ENCODE measurements at places on chromosomes 6 and 20.

GRCh38 chr6:90127595-90127994, 169.0 kb downstream of the BACH2 start:
- no peak for DNase-seq

DNA sequence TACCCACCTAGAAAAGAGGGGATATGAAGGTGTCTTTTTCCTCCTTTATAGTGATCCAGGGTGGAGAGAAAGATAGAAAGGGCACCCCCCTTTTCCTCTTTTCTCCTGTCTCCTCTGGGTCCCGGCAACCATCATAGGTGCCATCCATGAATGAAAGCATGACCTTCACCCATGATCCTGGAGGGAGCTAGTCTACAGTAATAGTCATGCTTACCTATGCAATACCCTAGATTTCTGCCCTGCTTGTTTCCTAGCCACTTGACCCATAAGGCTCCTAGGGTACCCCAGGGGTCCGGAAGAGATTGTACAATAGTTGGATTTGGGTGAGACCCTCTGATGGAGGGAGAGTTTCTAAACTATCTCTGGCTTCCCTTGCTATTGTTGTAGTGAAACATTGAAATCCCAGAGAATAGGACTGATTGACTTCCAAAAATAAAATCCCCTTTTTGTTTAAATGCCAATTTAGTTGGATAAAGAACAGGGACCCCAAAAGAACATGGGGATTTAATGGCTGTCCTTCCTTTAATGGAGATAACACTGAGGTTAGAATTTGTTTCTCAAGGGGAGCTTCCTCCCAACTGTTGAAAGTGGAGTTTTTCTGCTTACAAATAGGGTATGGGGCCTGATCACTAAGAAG, 366.8 kb upstream of the KHDRBS2 start:
- DNase-seq: no peak

DNA sequence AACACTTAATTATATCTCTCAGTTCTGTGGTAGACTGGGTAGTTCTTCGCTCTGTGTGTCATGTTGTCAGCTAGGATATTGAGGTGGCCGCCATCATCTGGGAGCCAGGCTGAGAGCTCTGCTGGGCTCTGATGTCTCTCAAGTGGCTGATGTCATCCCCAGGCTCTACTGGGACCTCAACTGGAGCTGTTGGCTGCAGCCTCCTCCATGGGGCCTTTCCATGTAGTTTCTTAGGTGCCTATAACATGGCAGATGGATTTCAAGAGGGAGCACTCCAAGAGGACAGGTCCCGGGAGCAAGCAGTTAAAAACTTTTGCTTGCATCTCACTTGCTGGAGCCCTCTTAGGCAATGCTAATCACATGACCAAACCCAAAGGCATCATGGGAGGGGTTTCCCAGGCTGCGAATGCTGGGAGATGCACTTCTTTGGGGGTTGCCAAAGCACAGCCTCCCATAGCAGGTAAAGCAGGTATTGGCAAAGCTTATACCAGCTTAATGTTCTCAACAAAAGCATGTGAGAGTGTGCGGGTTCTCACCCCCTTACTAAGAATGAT, 129.8 kb downstream of the TMEM242 start:
- DNase-seq: no peak

GRCh38 chr6:96542702-96543101, 20.2 kb upstream of the FHL5 start:
- no peak for DNase-seq

GRCh38 chr20:4813863-4814695, 92.4 kb downstream of the PRND start:
- no peak for DNase-seq

DNA sequence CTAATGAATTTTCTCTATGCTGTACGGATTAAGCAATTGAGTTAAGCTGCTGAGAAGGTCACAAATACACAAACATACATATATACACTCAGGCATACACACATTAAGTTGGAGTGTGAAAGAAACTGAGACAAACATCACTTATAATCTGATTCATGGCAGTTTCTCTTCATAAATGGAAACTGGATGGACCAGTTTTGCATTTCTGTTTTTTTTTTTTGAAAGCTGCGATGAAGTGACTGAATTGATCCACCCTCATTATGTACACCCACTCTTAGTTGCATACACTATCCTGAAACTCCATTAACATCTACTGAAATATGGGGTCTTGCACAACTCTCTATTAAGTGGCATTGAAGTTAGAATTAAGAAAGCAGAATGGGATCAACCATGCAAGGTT, 32.9 kb upstream of the TENT5A start:
- DNase-seq: no peak

DNA sequence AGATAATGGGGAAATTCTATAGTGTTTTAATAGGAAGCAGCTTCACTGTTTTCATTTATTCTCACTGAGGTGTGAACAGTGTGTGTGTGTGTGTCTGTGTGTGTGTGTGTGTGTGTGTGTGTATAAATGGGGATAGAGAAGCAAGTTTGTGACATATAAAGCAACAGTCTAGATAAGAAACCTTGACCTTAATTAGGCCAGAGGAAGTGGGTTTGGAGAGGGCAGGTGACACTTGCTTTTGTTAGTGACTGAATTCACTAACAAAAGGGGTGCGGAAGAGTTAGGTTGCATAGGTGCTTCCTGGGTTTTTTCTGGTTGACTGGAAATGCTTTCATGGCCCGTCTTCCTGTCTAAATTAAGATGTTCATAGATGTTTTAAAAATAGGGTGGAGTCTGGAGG, 515.7 kb upstream of the FLRT3 start:
- no peak for DNase-seq

DNA sequence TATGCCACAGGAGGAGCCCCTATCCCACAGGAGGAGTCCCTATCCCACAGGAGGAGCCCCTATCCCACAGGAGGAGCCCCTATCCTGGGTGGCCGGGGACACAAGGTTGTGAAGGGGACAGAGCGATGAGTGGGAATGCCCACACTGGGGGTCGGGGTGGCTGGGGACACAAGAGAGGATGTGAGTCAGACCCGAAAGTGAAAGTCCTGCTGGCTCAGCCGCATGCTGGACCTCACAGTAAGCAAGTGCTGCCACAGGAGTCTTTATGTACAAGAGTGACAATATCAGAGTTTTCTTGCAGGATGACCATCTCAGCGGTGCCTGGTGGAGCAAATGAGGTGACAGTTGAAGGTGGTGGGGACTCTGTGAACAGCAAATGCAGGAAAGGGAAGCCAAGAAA, 93.7 kb downstream of the PSMB1 start:
- DNase-seq: peak; percentile 48

DNA sequence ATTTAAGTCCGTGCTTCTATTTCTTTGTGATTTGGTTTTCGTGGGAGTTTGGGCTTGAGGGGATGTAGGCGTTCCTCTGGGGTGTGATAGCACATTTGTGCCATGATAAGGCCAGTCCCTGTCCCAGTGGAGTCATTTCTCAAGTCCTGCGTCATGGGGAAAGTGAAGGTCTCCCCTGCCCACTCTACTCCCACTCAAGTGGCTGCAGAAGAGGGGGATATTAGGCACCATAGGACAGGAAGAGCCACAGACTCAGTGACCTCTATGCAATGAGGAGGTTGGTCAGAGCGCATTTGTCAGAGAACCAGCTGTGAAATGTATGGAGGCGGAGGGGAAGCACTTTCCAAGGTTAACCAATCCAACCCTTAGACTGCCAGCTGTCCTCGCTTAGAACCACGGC, 51.9 kb upstream of the EDN1 start:
- peak; percentile 51 for DNase-seq

DNA sequence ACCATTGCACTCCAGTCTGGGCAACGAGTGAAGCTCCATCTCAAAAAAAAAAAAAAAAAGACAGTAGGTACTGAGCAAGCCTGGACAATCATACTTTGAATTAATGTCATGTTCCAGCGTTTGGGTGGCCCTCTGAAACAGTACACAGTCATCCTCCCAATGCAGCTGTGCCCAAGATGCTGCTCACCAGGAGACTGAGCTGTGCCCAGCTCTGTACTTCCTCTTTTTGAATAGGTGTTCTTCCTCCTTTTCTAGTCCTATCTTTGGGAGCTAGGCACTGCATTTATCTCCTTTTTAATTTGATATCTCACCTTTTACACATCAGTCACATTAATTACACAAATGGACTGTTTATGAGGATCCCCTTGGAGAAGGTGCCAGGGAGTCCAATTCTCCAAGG, 101.5 kb downstream of the RPP40 start:
- DNase-seq: no peak

DNA sequence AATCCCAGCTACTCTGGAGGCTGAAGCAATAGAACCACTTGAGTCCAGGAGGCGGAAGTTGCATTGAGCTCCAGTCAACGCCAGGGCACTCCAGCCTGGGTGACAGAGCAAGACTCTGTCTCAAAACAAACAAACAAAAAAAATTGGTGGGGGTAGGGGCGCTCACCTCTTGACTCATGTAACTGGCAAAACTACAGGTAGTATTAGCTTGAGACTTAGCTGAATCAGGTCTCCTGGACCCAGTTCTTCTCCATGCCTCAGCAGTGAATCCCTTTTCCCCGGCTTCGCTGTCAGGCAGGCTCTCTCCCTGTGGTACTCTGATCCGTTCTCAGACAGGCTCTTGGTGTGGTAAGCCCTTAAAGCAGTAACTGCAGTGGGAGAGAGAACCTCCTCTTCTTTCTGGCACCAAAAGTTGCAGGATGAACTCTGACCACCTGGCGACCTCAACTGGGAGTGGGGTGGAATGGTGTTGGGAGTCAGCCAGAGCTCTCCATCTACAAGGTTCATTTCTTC, 12.9 kb downstream of the SLC9A8 start:
- DNase-seq: no peak

DNA sequence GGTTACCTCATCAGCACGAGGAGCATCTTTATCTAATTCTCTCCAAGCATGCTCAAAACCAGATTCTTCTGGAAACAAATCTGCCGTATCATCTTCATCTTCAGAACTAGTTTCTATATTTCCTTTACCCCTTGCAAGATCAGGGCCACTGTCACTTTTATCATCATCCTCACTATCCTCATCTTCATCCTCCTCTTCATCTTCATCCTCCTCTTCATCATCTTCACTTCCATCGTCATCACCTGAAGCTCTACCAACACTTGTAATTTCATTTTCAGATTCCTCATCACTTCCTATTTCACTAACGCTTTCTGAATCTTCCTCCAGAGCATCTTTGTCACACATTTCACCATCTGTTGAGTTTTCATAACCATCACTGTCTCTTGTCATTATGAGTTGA, 8.9 kb downstream of the ESF1 start:
- DNase-seq: no peak

GRCh38 chr6:41073203-41073967, 611 bp downstream of the NFYA start:
- DNase-seq: peak; percentile 87

DNA sequence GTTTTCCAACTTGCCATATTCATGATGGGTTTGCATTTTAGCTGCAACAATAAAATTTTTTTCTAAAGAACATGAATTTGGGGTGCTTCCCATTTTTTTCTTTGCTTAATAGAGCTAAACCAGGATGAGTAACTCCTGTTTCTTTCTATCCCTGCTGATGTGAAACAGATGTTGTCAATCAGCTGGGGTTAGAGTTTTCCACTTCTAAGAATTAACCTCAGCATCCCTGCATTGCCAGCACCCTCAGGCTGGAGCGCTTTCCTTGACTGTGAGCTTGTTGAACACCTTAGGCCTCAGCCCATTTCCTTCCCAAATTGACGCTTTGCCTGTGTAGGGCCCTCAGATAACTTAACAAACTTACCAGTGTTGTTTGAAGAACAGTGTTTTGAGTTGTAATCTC, 74.5 kb downstream of the PTPN1 start:
- DNase-seq: no peak

- DNase-seq: no peak
Observed at GRCh38 chr6:55997223-55997874, 122.0 kb upstream of the BMP5 start.

- no peak for DNase-seq
Observed at GRCh38 chr20:5829241-5829809, 79.1 kb downstream of the SHLD1 start.

- no peak for DNase-seq
Observed at GRCh38 chr20:53223626-53224172, 251.5 kb downstream of the TSHZ2 start.

GRCh38 chr6:35587167-35587566, 74.5 kb upstream of the TULP1 start:
- DNase-seq: no peak

GRCh38 chr6:169937389-169938261, 186.2 kb downstream of the ERMARD start:
- DNase-seq: no peak

GRCh38 chr6:44727651-44728630, 340.4 kb downstream of the CDC5L start:
- DNase-seq: peak; percentile 17

DNA sequence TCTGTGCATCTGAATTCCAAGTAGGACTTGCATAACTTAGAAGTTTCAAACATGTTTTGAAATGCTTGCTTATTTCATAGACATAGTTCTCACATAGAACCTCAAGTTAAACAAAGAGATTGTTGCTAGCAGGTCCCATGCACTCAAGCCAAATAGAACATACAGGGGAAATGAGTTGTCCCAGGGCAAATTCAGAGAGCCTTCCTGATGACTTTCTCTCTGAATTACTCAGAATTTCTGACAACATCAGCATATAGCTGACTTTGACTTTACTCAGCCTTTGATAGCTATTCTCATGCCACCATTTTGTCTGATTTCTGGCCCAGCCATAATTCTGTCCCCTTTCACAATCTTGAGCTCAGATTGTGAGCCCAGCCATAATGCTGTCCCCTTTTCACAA, 333.2 kb upstream of the PLCB4 start:
- no peak for DNase-seq

- DNase-seq: no peak
Observed at GRCh38 chr6:147106759-147107401, 97.3 kb upstream of the STXBP5 start.

- DNase-seq: no peak
Observed at GRCh38 chr20:62387219-62387913, 463 bp downstream of the RPS21 start.

- no peak for DNase-seq
Observed at GRCh38 chr6:44800784-44801592, 413.5 kb downstream of the CDC5L start.

GRCh38 chr20:1478566-1478965, 11.9 kb upstream of the NSFL1C start:
- no peak for DNase-seq

- no peak for DNase-seq
Observed at GRCh38 chr20:51507216-51508036, 35.1 kb downstream of the NFATC2 start.

DNA sequence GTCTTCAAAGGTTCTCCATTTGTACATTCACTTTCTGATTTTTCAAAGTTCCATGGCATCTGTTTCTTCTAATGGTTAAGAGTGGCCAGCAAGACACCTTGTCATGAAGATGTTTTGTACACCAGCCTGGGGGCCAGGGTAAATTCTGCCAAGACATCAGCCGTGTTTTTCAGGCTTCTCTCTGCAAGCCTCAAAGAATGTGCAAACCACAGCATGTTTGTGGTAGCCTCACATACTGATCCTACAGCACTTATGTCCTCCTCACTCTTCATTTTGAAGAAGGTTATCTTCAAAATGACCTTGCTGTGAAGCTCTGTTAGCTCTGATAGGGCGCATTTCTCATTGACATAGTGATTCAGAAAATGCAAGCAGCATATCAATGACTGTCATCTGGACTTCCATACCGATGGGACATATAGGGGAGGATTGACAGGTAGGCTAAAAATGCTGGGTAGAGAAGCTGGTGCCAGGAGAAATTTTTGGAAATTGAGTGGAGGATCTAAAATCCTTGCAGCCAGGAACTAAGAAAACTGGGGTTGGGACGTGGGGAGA, 59.3 kb upstream of the SPTLC3 start:
- no peak for DNase-seq

- DNase-seq: no peak
Observed at GRCh38 chr6:140572129-140572528, 1197.7 kb upstream of the CITED2 start.
